Breast epithelium (tissue), 4 donors: ENCODE measurements at places on chromosomes 1 and 21.
A peak's percentile ranks its signal among the peaks of the same experiment; 100 is the strongest.

DNA sequence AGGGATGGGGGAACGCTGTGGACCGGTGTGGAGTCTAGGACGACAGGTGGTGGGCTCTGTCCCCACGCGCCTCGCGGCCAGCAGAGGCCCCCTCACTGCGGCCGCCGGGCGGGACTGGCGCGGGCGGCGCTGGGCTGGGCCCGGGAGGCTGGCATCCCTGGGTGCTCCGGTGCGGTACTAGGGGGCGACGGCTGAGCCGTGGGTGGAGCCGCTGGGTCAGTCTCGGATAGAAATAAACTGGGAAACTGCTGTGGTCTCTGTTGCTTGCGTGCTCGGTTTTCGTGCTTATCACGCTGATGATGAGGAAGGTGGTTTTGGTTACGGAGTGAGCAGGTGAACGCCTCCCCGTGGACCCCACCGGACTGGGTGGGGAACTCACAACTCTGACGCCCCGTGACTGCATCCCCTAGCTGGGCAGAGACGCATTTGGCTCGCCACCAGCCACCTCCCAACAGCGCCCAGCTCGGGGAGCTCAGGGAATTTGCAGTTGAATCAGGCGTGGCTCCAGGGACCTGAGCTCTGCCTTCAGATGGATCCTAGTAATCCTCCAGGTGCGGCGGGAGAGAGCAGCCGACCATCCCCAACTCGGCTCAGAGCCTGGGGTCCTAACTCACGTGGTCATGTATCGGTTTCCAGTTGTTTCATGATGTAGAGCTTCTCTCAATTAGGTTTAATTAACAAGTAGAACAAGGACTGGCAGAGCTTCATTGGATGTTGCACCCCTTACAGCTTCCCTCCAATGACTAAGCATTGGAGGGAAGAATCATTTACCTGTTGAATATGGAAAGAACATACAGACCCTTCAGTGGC lies 32.1 kb downstream of the HSD17B7 start:
- peak; percentile 52 for DNase-seq

GRCh38 chr1:92759361-92759760 lies 25.5 kb downstream of the EVI5 start:
- DNase-seq, result no peak

DNA sequence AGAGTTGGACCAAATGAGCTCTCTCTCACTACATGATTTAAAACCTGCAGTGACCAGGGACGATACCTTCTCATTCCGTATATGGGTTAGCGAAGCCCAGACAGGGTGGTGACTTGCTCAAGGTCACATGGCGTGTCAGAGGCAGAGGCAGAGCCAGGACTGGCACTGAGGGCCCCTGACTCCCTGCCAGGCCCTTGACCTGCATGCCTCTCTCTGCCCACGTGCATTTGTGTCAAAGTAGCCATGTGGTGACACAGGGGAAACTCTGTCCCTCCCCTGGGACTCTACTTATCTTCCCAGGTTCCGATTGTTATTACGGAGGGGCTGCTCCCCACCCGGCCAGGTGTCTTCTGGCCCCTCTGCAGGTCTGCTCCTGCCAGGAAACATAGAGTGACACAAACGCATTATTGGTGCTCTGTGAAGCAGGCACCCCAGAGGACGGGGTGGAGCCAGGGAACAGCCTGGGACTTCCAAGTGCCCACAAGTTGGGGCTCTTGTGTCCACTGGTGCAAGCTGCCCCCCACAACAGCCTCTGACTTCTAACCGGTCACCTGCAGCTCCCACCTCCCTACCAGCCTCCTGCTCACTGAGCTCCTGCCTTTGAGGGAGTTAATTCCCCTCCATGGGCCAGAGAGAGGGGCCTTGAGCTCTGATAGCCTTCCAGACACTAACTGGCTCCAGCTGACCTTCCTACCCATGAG lies 7.3 kb upstream of the TINAGL1 start:
- DNase-seq, result no peak

DNA sequence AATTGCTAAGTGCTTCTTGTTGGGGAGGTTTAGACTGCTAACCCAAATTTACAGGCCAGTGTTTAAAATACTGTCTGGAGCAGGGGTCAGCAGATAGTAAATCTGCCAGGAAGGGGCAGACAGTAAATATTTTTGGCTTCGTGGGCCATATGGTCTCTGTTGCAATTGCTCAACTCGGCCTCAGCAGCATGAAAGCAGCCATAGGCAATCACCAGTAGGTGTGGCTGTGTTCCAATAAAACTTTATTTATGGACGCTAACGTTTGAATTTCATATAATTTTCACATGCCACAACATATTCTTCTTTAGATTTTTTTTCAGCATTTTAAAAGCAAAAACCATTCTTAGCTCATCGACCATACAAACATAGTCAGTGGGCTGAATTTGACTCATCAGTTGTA lies 172.7 kb downstream of the BRINP2 start:
- DNase-seq, result no peak

GRCh38 chr21:20698585-20698984 lies 299.6 kb upstream of the NCAM2 start:
- DNase-seq, result no peak

GRCh38 chr1:78267513-78268218 lies 221.9 kb downstream of the GIPC2 start:
- no peak for DNase-seq

DNA sequence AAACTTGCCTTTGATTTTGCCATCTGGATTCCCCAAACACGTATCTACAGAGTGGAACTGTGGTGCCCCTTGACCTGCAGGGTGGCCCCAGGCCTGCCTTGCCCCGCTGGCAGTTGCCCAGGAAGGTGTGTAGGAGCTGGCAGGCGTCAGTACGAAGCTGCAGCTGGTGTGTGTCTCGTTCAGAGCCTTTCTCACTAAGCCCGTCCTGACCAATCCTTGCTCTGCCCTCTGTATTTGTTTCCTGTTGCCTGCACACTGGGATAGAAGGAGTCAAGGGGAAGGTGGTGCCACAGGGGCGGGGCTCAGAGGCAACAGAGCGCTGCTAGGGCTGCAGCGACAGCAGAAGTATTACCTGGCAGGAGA lies 5.2 kb upstream of the VSIG8 start:
- peak; percentile 62 for DNase-seq

DNA sequence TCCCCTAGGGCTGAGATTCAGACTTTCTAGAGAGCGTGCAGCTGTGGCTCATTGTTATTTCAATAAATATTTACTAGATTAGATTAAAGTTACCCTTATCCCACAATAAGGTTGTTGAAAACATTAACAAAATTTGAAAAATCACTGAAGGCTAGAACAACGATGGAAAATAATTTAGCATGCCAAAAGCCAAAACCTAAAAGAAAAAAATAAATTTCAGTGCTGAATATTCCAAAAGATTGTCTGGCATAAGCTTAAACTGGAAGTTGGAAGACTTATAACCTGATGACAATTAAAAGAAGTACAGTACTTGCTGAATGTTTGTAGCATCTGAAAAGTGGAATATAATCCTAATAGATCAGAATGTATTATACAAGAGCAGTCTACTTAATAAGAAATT lies 221.3 kb downstream of the USH2A start:
- DNase-seq, result no peak

DNA sequence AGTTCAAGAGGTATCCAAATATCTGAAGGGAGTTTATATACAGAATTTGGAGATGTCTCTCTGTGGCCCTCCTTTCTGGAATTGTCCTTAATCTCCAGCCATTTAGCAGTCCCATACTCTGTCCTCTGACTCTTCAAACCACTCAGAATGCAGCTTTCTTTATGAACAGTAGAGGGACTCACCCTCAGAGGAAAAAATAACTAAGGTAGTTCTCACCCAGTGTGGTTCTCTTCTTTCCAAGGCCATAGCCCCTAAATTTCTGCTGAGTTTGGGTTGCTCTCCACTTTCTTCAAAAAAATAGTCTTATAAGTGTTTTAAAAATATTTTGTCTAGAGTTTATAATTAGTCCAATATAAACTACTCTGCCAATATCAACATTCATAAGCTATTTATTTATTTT lies 369.7 kb downstream of the MATN1 start:
- no peak for DNase-seq

- no peak for DNase-seq
Measured at GRCh38 chr1:28718586-28719331, 18.0 kb upstream of the YTHDF2 start.

DNA sequence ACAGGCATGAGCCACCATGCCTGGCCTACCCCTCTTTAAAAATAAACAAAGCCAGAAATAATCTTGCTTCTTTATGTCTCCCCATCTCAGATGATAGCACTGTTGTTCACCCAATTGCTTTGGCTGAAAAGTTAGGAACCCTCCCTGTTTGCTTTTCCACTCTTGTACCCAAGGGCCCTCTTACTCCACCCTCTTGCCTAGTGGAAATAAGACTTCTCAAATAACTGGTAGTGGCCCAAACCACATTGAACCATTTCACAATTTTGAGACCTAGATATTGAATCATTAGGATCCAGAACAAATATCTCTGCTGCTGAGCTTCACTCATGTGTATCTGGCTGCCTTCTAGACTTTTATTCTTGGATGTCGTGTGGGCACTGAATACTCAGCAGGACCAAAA lies 37.7 kb downstream of the RNF220 start:
- DNase-seq, result no peak

DNA sequence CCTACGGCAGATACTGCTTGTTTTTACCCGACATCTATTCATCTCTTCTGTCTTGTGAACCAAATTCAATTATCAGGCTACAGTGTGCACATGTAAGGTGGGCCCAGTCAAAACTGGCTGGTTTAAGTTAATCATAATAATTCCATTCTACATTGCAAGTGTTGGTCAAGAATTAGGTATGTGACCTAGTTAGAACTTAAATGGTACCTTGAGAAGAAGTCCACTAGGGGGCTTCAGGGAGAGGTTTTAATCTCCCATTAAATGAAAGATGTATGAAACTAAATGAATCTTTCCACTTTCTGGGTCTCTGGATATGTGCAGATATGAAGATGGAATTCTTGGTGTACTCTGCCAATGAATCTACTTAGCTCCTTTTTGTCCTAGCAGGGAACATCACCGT lies 187.1 kb downstream of the CDC42BPA start:
- no peak for DNase-seq

DNA sequence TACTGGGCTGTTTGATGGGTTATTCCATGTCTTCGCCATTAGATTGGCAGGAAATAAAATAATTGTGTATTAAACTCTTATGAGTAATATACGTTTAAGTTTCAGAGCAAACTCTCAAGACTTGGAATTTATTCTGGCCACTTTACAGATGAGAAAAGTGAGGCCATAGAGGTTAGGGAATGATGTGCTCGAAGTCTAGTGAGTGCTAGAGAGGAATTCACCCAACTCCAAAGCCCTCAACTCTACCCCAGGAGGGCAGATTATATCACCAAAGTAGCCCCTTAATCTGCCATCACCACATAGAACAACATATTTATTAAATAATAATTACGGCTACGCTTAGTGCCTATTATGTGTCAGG lies 440 bp upstream of the MUL1 start:
- DNase-seq, result no peak

GRCh38 chr1:101309334-101310311 lies 72.8 kb downstream of the S1PR1 start:
- DNase-seq, result peak; percentile 54

DNA sequence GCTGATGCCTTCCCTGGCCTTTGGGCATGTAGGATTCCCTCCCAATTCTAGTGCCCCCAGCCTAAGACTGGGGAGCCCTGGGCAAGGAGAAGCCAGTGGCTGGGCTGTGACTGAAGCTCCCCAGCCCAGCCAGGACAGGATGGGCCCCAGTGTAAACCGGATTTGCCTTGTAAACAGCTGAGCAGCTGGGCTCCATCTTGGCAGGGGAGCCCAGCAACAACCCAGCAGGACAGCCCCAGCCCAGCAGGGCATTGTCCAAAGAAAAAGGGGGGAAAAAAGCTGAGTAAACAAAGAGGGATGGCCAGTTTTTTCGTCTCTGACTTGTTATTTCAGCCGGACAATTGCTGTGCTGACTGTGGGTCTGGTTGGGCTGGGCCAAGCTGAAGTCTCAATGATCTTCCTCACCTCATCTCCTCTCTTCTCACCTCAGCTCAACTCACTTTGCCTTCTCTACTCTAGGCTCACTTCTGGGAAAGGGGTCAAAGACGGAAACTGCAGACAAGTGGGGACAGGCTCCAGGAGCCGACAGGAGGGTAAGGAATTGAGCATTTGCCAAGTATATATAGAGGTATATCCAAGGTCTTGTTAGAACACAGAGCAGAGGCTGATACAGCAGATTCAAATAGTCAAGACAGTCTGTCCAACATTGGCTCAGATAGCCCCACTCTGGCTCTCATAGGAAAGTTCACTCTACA lies 97.7 kb downstream of the TMEM53 start:
- DNase-seq, result no peak

DNA sequence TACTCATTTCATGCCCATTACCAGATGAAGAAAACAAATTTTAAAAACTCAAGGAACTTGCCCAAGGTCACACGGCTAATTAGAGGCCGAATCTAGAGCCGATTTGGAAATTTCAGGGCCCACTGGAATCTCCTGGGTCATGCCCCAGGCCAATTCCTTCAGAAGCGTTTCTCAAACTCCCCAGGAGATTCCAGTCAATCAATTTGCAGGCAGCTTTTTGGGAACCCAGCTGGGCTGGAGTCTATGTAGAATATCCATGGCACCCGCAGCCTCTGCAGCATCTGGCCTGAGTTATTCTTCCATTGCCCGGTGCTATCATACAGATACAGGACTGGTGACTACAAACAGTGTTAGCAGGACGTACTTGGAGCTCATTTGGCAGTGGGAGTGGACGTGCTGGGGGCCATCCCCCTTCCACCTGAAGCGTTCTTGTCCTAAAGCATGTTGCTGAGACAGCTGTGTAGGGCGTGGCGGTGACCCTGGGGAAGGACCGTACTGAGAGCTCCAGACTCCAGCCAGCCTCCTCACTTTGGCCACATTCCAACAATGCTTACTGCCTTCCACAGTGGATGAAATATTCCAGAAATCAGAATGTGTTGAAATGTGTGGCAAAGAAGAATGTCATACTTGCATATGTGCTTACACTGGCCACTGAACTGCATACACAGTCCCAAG lies 38.3 kb downstream of the ABCG1 start:
- DNase-seq, result no peak

DNA sequence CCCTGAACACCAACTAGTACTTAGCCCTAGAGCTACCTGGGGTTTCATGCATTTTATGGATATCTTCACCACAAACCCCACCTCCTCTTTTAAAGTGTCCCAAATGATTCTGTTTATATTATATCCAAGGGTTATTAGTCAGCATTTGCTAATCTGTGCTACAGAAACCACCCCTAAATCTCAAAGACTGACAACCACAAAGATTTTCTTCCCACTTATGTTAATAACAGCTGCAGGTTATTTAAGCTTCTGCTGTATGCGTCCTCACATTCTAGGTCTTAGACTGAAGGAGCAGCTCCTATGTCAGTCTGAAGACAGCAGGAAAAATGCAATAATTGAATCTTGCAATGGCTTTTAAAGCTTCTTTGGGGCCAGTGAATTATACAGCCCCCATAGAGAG lies 11.2 kb upstream of the PHC2 start:
- no peak for DNase-seq
